ENCODE measurements at places on chromosomes 16 and 17.
A peak's percentile ranks its signal among the peaks of the same experiment; 100 is the strongest.

DNA sequence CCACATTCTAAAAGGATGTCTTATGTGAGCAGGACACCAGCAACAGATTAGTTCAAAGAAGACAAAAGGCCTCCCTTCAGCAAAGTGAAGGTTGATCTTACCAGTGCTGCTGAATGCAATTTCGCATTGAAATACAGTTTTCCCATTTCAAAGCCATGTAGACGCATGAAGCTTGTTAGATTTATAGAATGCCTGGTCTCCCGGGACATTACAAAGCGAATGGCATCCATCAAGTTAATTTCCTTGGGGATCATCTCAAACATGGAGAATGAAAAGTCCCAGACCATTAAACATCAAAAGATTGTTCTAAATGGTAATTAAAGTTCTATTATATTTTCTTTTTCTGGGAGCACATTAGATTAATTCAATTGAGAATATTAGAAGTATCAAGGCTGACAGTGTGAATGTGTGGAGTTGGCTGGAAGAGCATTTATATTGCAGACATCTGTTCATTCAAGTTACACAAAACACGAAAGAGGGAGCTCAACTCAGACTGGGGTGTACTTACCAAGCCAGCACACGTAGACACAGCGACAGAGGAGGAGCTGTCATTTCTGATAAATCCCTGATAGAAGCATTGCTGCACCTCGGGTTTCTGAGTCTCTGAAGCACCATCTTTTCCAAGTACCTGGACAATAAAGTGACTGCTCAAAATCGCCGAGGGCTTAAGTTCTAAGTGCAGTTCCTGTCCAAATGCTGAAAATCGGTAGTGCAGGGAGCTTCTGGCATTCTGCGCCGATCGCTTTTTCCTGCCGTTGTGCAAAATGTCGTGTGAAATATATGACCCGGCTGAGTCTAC, 3.8 kb downstream of the ADAMTS18 start:
- no peak overlapping the region for H3K27ac ChIP-seq
- no peaks in the 10 kb centered on the region for H3K4me1 ChIP-seq
- no peak for DNase-seq
- no peaks in the 10 kb centered on the region for H3K27me3 ChIP-seq

DNA sequence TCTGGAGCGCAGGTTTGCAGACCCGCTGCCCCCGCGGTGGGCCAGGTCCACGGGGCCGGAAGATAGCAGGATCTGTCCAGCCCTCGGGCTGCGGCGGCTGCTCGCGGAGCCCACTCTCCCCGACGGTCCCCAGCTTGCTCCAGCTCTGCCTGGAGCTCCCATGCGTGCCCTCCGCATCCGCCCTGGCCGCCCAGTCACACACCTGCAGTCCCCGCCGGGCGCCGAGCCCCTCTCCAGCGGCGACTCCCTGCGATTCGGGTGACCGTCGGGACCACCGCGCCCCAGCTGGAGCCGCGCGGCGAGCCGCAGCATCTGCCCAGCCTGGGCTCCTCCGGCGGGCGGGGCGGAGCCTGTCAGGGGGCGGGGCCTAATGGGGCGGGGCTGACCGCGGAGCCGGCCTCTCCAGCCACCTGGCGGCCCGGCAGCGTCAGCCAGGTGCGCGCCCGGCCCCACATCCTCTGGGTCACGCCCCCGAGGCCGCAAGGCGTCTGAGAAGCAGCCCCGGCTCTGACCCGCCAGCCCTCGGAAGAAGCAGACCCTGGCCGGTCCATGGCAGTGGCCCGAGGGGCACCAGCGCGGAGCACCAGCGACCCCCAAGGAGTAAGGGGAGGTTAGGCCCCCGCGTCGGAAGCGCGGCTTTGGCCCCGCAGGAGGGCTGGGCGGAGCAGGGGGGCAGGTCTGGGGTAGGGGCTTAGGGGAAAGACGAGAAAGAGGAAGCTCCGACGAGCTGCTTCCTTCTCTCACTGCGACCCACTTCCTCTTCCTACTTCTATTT, at the start of gene PIK3R5:
TSS of gene PIK3R5 (minus strand) at position 314 of the 775 bp plus-strand sequence. CDS start 54,213 bp downstream, outside the sequence.
- peak within 1 kb of the TSS; percentile 72 for H3K27ac ChIP-seq
- peak; percentile 78 for DNase-seq
- no peaks in the 10 kb centered on the region for H3K27me3 ChIP-seq

- no peaks in the 10 kb centered on the region for H3K4me1 ChIP-seq
- H3K4me3 ChIP-seq = no peak overlapping the region
- no peaks in the 10 kb centered on the region for H3K36me3 ChIP-seq
- no peak overlapping the region for H3K27ac ChIP-seq
- no peaks in the 10 kb centered on the region for H3K27me3 ChIP-seq
These were observed 195.2 kb downstream of the AXIN2 start for GRCh38 chr17:65366102-65366844.

DNA sequence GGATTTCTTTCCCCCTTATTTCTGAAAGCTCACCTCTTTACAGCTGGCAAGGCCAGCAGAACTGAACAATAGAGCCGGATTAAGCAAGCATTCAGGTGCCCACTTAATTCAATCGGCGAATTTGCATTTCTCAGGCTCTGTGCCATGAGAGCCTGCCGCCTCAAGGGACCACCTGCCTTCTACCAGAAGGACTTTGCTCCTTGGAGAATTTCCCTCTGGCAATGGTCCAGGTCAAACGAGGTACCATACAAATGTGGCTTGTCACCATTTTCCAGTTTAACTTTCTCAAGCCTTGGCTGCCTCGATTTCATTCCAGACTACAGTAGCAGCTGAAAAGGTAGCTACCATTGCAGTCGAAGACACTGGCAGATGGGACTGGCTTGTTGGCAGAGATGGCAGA, 534.0 kb downstream of the MAF start:
- no peaks in the 10 kb centered on the region for H3K27me3 ChIP-seq
- no peak overlapping the region for H3K27ac ChIP-seq
- H3K4me3 ChIP-seq = no peak overlapping the region
- no peak for DNase-seq
- no peaks in the 10 kb centered on the region for H3K4me1 ChIP-seq

- H3K4me1 ChIP-seq = no peaks in the 10 kb centered on the region
- H3K27me3 ChIP-seq = no peaks in the 10 kb centered on the region
- H3K36me3 ChIP-seq = no peaks in the 10 kb centered on the region
- no peak overlapping the region for H3K27ac ChIP-seq
These were observed 96.2 kb downstream of the RTN4RL1 start for GRCh38 chr17:1928976-1929375.

DNA sequence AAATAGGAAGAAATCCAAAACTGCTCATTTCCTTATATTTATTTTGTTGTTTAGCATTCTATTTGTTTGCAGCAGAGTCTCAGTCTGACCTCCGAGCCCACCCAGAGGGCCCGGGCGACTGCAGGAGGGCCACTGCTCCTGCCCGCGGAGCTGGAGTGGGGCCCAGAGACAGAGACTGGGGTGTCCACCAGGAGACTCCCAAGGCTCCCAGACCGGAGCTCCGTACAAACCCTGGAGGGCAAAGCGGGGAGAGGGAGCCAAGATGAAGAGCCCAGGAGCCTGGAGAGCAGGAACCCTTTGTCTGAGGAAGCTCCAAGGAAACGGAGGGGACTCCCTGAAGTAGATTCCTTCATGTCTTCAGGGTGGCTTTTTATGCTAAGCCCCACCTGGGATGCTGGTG, 57.9 kb downstream of the AXIN2 start:
- no peaks in the 10 kb centered on the region for H3K36me3 ChIP-seq
- no peak overlapping the region for H3K4me3 ChIP-seq
- DNase-seq = no peak
- H3K27me3 ChIP-seq = no peaks in the 10 kb centered on the region

- no peak overlapping the region for H3K27ac ChIP-seq
- H3K4me3 ChIP-seq = no peak overlapping the region
- H3K36me3 ChIP-seq = no peaks in the 10 kb centered on the region
- no peaks in the 10 kb centered on the region for H3K27me3 ChIP-seq
- no peaks in the 10 kb centered on the region for H3K4me1 ChIP-seq
These were observed 85.6 kb upstream of the CCL2 start for GRCh38 chr17:34169496-34169895.

- no peaks in the 10 kb centered on the region for H3K4me1 ChIP-seq
- no peak for DNase-seq
- no peaks in the 10 kb centered on the region for H3K36me3 ChIP-seq
- no peak overlapping the region for H3K27ac ChIP-seq
- H3K27me3 ChIP-seq = no peaks in the 10 kb centered on the region
- no peak overlapping the region for H3K4me3 ChIP-seq
These were observed 2.7 kb upstream of the CES1 start for GRCh38 chr16:55835581-55835980.

DNA sequence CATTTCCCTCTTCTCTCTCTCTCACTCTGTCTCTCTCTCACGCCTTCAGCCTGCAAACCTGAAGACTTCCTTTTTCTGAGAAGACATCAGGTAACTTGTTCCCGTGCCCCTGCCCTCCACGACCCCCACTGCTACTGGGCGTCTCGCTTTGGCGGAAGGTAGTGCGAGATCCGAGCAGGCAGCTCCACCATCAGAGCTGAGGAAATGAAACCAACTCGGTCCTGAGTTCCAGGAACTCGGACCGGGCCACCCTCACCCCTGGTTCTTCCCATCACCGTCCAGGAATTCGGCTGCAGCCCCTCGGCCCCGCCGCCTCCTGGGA, 585 bp downstream of the MLKL start:
- H3K36me3 ChIP-seq = peaks cover 6% of the 10 kb centered on the region
- peaks cover 33% of the 10 kb centered on the region for H3K4me1 ChIP-seq
- peak overlapping the region; percentile 69 for H3K27ac ChIP-seq
- DNase-seq = no peak

DNA sequence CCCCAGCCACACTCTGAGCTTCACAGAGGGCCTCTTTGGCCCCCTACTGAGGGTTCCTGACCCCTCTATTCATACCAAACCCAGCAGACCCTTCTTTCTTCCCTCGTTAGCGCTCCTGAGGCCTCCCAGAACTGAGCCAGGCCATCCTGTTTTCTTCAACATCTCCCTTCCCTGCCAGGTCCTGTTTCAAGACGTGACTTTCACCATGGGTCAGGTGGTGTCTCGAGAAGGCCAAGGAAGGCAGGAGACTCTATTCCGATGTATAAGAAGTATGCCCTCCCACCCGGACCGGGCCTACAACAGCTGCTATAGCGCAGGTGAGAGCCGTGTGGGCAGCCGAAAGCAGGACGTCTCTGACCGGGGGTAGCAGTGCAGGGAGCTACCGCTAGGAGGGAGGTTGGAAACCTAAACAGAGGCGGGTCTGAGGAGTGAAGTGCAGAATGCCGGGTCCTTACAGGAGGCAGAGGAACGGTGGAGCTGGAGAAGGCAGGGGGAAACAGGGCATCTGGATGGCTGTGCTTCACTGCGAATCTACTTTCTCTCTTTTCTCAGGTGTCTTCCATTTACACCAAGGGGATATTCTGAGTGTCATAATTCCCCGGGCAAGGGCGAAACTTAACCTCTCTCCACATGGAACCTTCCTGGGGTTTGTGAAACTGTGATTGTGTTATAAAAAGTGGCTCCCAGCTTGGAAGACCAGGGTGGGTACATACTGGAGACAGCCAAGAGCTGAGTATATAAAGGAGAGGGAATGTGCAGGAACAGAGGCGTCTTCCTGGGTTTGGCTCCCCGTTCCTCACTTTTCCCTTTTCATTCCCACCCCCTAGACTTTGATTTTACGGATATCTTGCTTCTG, 1.3 kb upstream of the SENP3 start:
- H3K4me1 ChIP-seq = peaks cover 39% of the 10 kb centered on the region
- H3K27ac ChIP-seq = peak overlapping the region; percentile 94
- peaks cover 16% of the 10 kb centered on the region for H3K36me3 ChIP-seq
- peak; percentile 49 for DNase-seq
- no peaks in the 10 kb centered on the region for H3K27me3 ChIP-seq

- H3K4me1 ChIP-seq = peaks cover 30% of the 10 kb centered on the region
- no peaks in the 10 kb centered on the region for H3K27me3 ChIP-seq
- DNase-seq = no peak
- H3K36me3 ChIP-seq = no peaks in the 10 kb centered on the region
- peak overlapping the region; percentile 30 for H3K4me3 ChIP-seq
These were observed 2.5 kb downstream of the MAF start for GRCh38 chr16:79598063-79598347.

- H3K4me1 ChIP-seq = no peaks in the 10 kb centered on the region
- H3K27me3 ChIP-seq = no peaks in the 10 kb centered on the region
- no peaks in the 10 kb centered on the region for H3K36me3 ChIP-seq
- no peak for DNase-seq
- H3K27ac ChIP-seq = no peak overlapping the region
These were observed 69.3 kb downstream of the IRF8 start for GRCh38 chr16:85968041-85968920.

GRCh38 chr17:28646039-28646754, 1.2 kb upstream of the BLTP2 start:
- H3K36me3 ChIP-seq = peaks cover 16% of the 10 kb centered on the region

DNA sequence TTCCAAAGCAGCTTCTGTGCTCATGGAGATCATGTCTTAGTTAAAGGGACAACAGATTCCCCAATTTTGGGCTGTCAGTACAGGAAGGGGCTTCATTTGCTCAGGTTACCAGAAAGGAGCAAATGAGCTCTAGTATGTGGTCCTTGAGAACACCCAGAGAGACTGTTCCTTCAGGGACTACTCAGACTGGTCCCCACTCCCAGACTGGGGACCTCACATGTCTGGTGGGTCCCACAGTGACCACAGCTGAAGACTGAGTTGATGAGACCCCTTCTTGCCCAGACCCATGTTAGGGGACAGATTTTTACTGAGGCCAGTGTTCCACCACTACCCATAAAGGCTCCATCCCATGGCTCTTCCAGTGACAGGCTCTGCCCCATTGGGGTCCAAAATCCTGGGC, 1695.2 kb downstream of the TP53TG3F start:
- H3K36me3 ChIP-seq = no peaks in the 10 kb centered on the region
- no peaks in the 10 kb centered on the region for H3K27me3 ChIP-seq
- no peak overlapping the region for H3K27ac ChIP-seq
- H3K4me1 ChIP-seq = no peaks in the 10 kb centered on the region
- no peak for DNase-seq

- H3K27me3 ChIP-seq = no peaks in the 10 kb centered on the region
- no peaks in the 10 kb centered on the region for H3K4me1 ChIP-seq
- H3K27ac ChIP-seq = no peak overlapping the region
- no peak for DNase-seq
These were observed 16.4 kb upstream of the GLG1 start for GRCh38 chr16:74623214-74623838.

- no peak for DNase-seq
- peaks cover 23% of the 10 kb centered on the region for H3K4me1 ChIP-seq
- H3K36me3 ChIP-seq = no peaks in the 10 kb centered on the region
- no peak overlapping the region for H3K27ac ChIP-seq
These were observed 740 bp upstream of the SLC5A10 start for GRCh38 chr17:18950944-18951905.

DNA sequence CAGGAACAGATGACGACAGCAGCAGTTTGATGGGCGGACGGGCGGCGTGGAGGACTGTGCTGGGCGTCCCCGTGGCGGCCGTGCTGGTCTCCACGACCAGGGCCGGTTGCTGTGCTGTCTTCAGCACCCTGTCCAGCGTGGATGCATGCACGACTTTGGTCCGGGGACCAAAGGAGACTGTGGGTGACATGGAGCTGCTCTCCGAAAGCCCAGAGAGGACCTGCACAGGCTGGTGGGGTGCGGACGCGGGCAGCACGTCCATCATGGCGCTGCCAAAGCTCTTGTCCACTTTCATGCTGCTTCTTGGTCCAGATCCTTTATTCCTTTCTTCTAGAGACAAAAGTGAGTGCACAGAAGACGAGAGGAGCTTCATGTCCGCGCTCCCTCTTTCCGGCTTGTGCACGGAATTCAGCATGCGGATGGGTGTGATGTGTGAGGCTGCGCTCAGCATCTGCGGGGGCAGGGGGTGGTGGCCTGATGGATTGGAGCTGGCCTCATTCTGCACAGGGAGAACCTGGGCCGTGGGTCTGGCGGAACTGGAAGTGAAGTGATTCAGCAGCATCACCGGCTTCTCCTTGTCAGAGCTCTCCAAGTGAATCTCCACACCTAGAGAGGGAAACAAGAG, 20.3 kb downstream of the MAP1LC3B start:
- no peak for DNase-seq
- H3K27ac ChIP-seq = no peak overlapping the region
- H3K4me3 ChIP-seq = no peak overlapping the region

- H3K27me3 ChIP-seq = no peaks in the 10 kb centered on the region
- H3K27ac ChIP-seq = no peak overlapping the region
- no peaks in the 10 kb centered on the region for H3K4me1 ChIP-seq
- H3K36me3 ChIP-seq = no peaks in the 10 kb centered on the region
- DNase-seq = no peak
These were observed 279.6 kb downstream of the HS3ST3B1 start for GRCh38 chr17:14580499-14580898.
